SK-MEL-5 (cell line): ENCODE measurements at places on chromosomes 12 and 14.

DNA sequence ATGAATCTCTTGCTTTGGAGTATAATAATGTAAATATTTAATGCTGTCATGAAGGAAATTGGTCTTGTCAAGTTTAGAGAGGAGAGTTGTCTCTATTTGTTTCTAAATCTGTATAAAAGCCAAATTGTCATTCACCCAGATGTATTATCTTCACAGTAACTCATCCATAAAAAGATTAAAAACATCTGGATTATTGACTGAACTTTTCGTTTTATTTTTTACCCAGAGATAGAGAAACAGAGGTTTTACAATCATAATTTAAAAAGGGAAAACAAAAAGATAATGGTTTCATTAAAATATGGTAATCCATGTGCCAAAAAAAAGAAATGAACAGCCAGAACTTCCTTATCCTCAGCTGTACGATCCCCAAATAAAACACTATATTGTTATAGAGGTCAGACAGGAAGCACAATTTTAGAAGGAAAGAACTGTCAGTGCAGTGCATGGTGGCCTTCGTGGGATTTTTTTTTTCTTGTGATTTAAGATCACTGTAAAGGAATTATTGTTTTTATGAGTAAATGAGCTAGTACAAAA, 125.9 kb downstream of the ACSS3 start:
- no peak for DNase-seq

- DNase-seq, result no peak
Observed at GRCh38 chr12:124505001-124505818, 62.2 kb downstream of the NCOR2 start.

DNA sequence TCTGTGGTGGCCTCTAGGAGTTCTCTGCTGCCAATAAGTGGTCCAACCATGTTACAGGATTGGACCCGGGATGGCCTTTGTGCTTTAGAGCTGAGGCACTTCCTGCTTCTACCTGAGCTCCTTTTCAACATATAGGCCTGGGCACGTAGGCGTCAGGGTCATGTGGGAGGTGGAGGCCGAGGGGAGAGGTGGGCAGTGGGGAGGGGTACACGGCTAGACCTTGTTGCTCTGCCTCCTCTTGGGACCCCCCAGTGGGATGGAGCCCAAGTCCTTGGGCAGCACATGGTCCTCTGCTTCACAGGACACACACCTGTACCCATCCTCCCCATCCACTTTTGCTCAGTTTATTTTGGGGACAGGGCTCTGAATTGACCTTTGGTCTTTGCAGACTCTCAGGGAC, 7.4 kb downstream of the RBP5 start:
- DNase-seq, result no peak

DNA sequence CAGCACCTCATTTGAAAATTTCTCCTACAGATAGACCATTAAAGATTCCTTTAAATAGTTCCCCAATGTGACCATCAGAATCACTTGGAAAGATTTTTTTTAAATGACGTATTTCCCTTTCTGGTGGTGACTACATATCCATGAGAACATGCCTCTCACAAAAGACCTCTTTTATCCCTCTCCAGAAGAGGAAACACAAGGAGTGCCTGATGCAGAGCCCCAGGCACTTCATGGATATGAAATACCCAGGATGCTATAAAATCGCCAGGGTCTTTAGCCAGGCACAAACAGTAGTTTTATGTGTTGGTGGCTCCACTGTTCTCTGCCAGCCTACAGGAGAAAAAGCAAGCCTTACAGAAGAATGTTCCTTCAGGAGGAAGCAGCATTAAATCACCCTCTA, 97.1 kb downstream of the ETNK1 start:
- peak; percentile 99 for DNase-seq
